Spinal cord (tissue), 10 donors: ENCODE measurements at places on chromosomes 12 and 14.

DNA sequence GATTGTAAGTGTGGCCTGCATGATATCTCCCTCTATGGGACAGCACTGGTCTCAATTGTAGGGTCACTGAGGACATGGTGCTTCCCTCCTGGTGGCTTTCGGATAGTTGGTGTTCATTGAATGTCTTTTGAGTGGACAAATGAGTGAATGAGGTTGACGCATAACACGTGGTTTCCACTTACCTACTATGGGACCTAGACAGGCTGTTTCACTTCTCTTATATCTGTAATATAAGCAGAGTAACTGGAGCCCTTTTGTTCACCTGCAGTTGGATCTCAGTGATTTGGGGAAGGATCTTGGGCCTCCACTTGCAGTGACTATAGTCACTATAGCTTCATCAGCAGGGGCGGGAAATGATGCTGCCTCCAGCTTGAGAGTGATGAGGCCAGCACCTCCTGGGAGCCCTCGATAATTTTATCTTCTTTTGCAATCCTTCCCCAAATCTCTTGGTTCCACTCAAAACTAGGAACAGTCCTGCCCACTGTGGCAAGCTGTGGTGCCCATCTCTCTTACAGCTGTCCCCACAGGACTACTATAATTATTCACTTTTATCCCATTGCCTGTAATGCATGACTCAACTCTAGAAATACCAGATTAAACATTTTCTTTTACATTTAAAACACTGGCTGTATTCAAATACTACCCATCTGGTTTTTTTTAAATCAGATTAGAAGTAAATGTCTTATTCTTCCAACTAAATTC is 242.9 kb downstream of the CHST11 start:
- DNase-seq: no peak

GRCh38 chr14:98375566-98375965 is 896.4 kb downstream of the BCL11B start:
- DNase-seq: no peak

DNA sequence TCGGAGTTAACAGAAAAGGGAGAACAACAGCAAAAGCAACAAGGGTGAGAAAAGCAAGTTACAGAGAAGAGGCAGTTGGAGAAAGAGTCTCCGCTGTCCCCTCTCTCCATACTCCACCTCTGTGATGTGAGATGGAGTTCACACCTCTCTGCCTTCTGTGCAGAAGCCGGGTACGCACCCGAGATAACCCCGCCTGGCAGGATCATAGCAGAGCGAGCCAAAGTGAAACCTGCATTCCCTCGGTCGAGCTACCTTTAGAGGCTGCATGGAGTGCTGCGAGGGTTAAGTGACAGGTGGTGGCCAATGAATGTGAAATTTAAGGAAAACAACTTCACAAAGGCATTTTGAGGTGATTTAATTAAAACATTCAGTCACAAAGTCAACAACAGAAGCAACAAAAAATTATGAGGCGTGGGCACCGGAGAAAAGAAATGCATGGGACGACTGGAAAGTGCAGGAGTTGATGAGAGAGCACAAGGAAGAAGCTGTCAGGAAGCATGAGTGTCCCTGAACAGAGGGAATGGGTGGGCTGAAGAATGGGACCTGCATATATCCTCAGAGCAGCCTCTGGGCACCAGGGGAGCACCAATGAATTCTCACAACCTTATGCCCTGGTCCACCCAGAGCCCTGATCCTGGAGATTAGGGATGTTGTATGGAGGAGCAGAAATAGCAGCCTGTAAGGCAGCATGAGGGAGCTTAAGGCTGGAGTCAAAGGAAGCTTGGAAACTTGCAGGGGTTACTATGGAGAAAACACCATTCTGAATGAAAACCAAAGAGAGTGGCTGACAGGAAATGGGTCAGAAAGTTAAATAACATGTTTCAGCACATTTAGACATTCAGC is 208.3 kb downstream of the EMP1 start:
- no peak for DNase-seq

GRCh38 chr14:86334355-86334754 is 804.4 kb downstream of the FLRT2 start:
- no peak for DNase-seq

GRCh38 chr12:19780460-19780859 is 341.2 kb downstream of the AEBP2 start:
- DNase-seq: no peak

- no peak for DNase-seq
Observed at GRCh38 chr14:51014625-51015024, 70.3 kb upstream of the PYGL start.

GRCh38 chr14:106840258-106840657 is 1313.9 kb downstream of the TMEM121 start:
- DNase-seq: no peak

DNA sequence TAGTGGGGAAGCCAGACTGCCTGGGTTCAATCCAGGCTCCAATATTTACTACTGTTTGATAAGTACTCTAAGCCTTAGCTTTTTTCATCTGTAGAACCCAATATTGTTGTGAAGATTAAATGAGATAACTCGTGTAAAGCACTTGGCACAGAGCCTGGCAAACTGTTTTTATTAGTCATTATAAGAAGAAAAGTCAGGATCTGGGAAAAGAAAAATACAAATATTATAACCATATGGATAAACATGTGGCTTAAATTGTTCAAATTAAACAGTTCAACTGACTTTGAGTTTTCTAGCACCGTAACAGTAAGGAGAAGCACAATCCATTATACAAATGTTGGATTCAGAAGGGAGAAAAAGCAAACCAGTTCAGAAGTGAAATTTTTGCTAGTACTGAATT is 22.0 kb upstream of the CDK17 start:
- DNase-seq: no peak

GRCh38 chr12:84660139-84660538 is 252.5 kb downstream of the SLC6A15 start:
- no peak for DNase-seq

GRCh38 chr14:38882533-38882932 is 220.5 kb downstream of the SEC23A start:
- no peak for DNase-seq
